ENCODE measurements at places on chromosomes 1 and 21.

GRCh38 chr1:219189952-219190351 lies 16.3 kb downstream of the LYPLAL1 start:
- no peak for DNase-seq

- DNase-seq: no peak
These were observed 22.4 kb upstream of the ADGRB2 start for GRCh38 chr1:31786366-31787060.

- no peak for DNase-seq
These were observed 41.3 kb upstream of the DMBX1 start for GRCh38 chr1:46448109-46448911.

- DNase-seq: no peak
These were observed 75.4 kb downstream of the UBE4B start for GRCh38 chr1:10108134-10108663.

DNA sequence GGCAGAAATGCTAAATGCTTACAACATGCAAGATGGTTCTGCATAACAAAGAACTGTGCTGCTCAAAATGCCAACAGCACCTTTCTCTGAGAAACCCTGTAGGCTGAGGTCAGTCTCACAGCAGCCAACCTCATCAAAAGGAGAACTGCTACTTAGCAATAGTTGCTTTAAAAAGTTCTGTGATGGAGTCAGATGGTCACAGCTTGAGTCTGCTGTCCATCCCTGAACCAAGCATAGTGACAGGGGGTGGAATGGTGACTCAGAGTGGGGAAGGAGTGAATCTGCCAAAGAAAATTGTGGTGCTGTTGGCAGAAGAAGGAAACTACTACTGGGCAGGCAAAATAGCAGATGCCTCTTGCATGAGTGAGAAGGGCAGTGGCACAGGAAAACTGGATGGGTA lies 106.0 kb upstream of the FAM78B start:
- no peak for DNase-seq

DNA sequence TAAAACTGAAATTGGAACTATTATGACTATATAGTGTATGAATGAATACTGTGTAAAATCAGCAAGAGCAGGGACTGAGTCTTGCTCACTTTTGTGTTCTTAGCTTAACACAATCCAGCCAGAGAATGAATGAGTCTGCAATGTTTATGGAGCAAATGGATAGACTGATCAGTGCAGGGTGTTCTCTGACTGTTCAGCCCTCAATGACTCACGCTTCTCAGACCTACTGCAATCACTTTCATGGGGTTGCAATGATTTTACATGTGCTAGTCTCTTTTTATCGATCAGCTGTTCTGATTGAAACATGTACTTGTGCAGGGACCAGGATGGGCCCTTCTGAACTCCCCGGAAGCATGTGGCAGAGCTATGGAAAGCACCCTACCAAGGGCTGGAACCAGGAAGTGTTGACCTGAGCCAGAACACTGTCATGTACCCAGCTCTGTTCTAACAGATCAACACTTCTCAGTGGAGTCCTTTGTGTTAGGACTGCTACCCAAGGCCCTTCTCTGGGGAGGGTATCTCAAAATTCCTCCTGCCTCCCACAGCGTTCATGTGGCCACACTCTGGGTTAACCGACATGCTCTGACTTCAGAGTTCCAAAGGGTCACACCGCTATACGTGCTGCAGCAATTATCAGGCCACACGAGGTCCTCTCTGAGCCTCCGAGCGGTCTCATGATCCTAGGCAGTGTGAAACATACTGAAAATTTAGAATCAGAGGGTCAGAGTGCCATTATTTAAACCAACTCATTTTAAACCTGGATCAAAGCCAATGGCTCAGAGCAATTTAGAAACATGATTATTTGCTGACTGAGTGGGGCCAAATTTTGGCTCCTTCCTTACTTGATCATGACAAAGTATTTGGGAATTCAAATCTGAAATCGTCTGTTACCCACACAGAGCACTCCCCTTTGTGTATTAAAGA lies 35.2 kb downstream of the GRIK1 start:
- DNase-seq: no peak

- DNase-seq: no peak
These were observed 14.5 kb downstream of the PLA2G4A start for GRCh38 chr1:186843226-186843625.

- peak; percentile 34 for DNase-seq
These were observed 1262.8 kb upstream of the PRMT6 start for GRCh38 chr1:105793536-105794146.

- no peak for DNase-seq
These were observed 15.8 kb downstream of the PROK1 start for GRCh38 chr1:110466646-110467280.

DNA sequence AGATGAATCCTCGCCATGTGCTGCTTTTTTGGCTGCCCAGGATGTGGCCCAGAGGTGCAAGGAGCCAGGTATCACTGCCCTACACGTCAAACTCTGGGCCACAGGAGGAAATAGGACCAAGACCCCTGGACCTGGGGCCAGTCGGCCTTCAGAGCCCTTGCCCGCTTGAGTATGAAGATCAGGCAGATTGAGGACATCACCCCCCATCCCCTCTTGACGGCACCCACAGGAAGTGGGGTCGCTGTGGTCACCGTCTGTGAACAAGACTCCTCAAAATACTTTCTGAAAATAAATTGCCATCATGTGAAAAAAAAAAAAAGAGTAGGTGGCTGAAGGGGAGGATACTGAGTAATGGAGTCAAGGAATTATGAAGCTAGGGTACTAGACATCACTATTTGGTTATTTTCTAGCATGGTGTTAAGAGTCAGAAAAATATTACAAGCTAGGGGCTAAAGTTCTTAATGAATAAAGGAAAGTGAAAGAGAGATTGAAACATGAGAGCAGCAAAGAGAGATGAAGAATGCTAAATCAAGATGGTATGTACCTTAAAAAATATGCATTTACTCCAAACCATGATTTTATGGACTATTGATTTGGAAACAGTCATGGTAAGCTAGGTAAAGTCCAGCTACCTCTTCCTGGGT lies 84.9 kb downstream of the CLEC20A start:
- no peak for DNase-seq

DNA sequence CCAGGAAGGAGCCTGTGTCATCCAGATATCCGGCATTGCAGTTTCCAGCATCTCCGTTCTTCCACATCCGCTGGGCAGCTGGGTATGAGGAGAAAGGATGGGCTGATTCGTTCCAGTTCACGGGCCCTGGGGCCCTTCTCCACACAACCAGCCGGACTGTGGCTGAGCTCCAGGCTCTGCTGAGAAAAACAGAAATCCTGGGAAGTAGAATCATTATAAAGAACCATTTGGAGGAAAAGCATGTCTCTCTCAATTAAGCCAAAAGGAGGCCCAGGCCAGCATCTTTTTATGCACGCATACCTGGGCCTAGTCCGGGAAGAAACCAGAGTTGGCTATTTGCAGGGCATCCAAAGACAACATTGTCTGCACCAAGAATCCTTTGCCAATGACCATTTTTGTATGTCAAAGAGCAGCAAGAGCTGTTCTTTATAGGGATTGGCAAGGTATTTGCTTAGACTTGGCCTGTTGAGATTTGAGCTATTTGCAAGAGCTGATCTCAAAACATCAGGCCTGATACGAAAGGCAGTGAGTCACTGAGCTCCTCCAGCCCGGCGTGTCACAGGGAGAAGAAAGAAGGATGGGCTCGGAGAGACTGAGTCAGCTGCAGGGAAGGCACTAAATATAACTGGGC lies 84.9 kb upstream of the ARHGEF16 start:
- no peak for DNase-seq

DNA sequence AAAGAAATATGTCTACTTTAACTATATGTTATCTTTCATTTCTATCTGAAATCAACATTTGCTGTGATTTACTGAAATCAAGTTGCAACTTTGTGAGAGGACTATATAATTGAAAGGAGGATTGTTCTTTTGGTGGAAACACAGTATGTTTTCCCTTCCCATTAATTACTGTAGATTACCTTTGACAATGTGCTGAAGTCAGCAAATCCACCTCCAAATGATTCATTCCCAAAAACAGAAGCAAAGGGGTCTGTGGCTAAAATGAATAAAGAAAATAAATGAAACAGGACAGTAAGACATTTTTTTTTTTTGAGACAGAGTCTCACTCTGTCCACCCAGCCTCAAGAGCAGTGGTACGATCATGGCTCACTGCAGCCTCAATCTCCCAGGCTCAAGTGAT lies 35.4 kb upstream of the TTC39A start:
- no peak for DNase-seq

DNA sequence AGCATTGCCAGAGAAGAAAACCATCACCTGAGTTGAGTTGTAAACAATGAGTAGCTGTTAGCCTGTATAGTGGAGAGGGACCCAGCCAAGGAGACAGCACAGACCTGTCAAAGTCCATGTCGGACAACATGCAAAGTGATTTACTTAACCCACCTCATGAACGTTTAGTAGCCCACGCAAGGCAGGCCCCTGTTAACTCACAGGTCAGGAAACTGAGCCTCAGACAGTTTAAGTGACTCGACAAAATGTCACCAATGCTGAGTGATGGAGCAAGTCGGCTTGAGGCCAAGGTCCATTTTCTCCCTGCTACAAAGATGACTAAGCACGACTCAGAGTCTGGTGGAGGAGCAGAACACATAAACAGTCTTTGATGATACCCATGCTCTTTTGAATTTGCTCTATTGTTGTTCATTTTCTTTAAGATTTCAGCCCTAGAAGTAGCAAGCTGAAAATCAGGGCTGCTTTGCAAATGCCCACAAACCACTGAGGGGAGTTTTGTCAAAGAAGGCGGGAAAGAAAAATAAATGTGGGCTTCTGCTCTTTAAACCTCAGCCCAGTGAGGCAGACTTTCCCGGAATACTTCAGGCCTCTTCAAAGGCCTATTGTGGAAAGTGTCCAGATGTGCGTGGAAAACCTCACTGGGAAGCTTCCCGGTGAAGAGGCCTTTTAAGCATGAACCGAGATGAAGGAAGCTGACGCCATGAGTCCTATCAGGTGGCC lies 83.8 kb upstream of the HOOK1 start:
- DNase-seq: peak; percentile 14

GRCh38 chr1:11198257-11198656 lies 9.1 kb downstream of the ANGPTL7 start:
- DNase-seq: no peak

- DNase-seq: no peak
These were observed 6.2 kb downstream of the LRRC52 start for GRCh38 chr1:165549973-165550372.

GRCh38 chr1:4468386-4468785 lies 186.0 kb upstream of the AJAP1 start:
- no peak for DNase-seq

- DNase-seq: no peak
These were observed 10.3 kb downstream of the POFUT2 start for GRCh38 chr21:45277101-45278045.

DNA sequence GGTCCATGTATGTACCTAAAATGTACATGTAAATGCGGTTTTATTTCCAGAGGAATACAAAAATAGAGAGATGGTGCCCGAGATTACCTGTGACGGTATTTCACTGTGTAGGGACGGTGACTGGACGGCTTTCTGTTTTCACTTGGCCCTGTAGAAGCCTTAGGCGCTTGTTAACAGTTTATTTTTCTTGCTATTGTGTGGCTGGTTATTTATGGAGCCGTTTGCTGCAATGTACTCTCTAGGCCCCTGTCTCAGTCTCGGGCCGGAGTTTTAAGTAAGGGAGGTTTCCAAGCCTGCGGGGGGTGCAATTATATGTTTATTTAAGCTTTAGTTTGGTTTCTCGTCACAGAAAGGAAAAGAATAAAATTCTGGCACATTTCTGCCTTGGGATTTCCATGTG lies 413 bp downstream of the EFCAB7 start:
- DNase-seq: no peak

DNA sequence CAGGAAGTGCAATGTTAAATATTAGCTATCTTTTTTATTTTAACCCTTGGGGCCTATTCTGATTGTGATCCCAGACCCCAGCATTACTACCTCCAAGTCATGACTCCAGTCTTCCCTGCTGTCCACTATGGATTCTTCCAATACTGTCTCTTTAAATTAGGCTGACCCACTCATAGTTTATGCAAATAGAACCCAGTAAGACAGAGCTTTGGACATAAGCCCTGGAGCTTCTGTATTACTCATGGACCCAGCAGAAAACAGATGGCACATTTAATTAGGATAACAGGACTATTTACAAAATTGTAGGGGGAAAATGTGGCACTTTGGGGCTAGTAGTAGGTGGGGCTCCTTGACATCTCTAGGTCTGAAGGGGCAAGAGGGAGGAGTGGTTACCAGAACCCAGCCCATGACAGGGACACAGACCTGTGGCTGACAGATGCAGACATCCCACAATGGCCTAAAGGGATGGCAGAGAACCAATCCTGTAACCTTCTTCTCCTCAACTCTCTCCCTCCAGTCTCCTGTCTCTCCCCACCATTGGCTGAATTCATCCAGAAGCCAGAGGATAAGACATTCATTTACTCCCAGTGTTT lies 233.5 kb downstream of the OMA1 start:
- no peak for DNase-seq

DNA sequence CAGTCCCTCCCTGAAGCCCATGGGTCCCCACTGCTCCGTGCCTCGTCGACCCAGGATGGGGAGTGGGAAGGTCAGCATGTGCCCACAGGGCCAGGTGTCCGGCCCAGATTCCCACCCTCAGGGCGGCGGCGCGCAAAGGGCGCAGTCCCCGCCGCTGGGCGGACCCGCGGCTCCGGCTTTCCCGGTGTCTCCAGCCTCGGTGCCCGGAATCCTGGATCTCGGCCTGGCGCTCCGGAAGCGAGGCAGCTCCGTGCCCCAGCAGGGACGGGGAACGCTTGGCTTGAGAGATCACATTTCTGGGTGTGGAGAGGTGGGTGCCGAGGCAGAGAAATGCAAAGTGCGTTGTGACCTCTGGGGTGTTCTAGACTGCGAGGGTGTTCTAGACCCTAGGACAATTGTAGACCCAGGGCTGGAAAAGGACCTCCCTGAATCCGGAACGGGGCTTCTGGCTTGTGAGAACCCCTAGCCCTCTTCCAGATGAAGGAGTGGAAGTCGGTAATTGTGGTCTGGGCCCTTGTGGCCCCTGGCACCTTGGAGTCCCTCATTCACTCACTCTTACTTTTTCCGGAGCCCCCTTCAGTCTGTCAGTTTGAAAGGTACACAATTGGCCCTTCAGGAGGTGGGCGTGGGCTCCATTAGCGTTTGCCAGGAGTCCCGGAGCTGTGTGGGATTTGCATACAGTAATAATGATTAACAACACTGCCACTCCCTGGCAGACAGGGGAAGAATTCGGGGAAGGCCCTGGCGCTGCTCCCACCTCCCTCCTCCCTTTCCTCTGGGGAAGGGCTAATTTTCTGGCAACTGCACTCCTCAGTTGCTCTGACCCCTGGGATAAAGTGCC lies 1.6 kb upstream of the KCND3 start:
- DNase-seq: peak; percentile 5

- peak; percentile 48 for DNase-seq
These were observed 2.3 kb downstream of the HIPK1 start for GRCh38 chr1:113931451-113931851.

Data from MV-4-11 (cell line).